ENCODE measurements at places on chromosomes 4 and X.
A peak's percentile ranks its signal among the peaks of the same experiment; 100 is the strongest.

- DNase-seq: no peak
Measured at GRCh38 chrX:13309631-13310030, 10.2 kb downstream of the ATXN3L start.

DNA sequence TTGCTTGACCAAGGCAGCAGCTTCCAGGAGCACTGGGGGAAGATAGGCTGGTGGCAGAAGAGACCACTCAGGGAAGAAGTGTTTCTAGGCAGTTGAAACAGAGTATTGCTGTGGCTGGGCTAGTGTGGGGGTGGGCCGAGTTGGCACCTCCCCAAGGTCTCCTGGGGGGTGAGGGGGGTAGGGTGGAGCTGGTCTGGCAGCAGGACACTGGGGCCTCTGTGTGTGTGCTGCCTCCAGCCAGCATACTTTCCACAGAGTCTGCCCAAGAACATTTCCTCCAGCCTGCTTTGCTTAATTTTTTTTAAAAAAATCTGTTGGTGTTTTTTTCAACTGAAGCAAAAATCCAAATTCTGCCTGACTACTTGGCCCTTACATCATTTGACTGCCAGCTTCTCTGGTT lies 4.0 kb downstream of the ITIH6 start:
- no peak for DNase-seq

- peak; percentile 99 for DNase-seq
Measured at GRCh38 chrX:1452516-1453394, at the start of gene ASMTL. Gene ASMTL, minus strand, starts transcription at chrX:1452909. Its CDS starts 69 bp downstream, at chrX:1452840.

GRCh38 chrX:72735561-72735960 lies 21.5 kb upstream of the PHKA1 start:
- no peak for DNase-seq

GRCh38 chrX:22737541-22737940 lies 262.2 kb upstream of the DDX53 start:
- DNase-seq: no peak

- no peak for DNase-seq
Measured at GRCh38 chrX:119158226-119158625, 30.6 kb upstream of the KIAA1210 start.

GRCh38 chrX:129522184-129523078 lies 859 bp downstream of the SMARCA1 start:
- peak; percentile 5 for DNase-seq

GRCh38 chr4:156962528-156962974 lies 9.0 kb downstream of the PDGFC start:
- no peak for DNase-seq

DNA sequence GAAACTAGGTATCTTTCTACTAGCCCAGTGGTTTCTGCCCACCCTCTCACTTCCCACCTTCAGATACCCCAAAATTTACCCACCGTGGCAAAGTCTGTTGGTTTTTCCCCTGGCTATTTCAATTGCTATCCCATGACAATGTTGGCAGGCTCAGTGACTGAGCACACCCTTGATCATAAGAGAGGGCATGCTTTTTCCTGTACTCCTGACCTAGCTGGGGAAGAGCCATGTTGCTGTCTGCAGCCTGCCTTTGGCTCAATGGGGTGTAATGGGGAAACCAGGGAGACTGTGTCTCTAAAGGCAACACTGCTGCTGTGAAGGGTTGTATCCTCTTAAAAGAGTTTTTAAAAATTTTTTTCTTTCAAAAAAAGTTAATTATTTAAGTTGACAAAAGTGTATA lies 90.4 kb upstream of the CITED1 start:
- no peak for DNase-seq

- no peak for DNase-seq
Measured at GRCh38 chrX:46573892-46574773, 568 bp downstream of the CHST7 start.

DNA sequence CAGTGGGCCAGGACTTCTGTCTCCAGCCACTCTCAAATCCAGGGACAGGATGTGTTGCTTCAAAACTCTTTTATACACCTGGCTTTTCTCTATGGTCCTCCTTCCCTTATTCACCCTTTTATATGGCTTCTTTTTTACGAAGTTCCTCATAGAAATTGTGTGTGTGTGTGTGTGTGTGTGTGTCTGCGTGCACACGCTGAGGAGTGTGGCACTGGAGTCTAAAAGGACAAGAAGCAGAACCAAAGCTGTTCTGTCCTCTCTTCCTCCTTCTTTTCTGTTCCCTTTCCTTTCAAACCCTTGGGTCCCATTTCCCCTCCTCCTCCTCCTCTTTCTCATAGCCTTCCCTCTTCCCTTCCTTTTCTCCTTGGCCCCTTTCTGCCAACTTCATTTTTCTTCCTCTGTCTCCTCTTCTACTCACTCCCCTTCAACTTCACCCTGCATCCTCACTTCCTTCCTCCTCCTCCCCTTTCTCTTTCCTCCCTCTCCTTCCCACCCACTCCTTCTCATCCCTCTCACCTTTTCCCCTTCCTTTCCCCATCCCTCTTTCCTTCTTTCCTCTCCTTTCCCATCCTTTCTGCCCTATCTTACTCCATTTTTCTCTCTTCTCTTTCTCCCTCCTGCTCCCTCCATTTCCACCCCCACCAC lies 360.5 kb downstream of the MID1IP1 start:
- peak; percentile 35 for DNase-seq

GRCh38 chr4:113957956-113958355 lies 21.5 kb downstream of the ARSJ start:
- no peak for DNase-seq

- DNase-seq: no peak
Measured at GRCh38 chrX:107658660-107659059, 30.4 kb downstream of the PRPS1 start.

DNA sequence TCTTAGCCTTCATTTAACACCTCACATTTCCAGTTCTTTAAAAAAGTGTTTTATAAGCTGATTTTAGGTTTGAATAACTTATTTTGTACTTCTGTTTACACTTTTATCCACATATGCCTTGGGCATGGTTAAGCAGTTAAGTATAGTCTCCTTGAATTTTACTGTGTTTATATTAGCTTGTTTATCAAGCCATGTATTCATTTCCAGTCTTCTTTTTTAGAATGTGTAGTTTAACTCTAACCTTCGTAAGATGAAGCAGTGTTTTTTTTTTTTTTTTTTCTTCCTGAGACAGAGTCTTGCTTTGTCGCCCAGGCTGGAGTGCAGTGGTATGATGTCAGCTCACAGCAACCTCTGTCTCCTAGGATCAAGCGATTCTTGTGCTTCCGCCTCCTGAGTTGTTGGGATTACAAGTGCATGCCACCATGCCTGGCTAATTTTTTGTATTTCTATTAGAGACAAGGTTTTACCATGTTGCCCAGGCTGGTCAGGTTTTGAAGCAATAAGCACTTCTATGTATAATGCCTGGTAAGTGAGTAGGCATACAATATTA lies 42.5 kb downstream of the BMP2K start:
- no peak for DNase-seq

DNA sequence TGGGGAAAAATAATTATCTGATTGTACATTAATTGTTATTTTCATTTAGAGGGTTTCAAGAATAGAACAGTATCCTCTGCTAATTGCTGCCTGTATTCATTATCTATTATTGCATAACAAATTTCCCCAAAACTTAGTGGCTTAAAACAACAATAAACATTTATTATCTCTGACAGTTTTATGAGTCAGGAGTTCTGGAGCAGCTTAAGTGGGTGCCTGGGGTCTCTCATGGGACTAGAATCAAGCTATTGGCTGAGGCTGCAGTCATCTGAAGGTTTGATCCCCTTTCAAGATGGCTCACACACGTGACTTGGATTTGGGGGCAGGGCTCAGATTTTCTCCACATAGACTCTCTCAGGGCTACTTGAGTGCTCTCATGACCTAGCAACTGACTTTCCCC lies 98.1 kb upstream of the JADE1 start:
- no peak for DNase-seq

DNA sequence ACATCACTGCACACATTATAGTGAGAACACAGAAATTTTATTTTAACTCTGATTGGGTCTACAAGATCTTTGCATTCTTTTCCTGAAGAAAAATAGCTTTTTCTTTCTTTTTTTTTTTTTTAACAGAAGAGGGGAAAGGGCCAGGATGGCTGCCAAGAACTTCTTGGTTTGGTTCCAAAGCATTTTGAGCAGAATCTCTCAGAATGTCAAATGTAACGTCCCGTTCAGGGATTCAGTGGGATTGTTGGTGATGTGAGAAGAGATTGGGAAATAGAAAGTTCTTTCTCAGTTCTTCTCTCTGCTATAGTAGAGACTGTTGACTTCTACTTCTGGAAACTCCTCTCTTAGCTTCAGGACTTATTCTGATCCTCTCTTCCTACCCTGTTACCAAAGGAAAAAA lies 70.9 kb upstream of the CBR4 start:
- peak; percentile 9 for DNase-seq

- DNase-seq: peak; percentile 6
Measured at GRCh38 chrX:74119016-74119910, 184.7 kb upstream of the ZCCHC13 start.

DNA sequence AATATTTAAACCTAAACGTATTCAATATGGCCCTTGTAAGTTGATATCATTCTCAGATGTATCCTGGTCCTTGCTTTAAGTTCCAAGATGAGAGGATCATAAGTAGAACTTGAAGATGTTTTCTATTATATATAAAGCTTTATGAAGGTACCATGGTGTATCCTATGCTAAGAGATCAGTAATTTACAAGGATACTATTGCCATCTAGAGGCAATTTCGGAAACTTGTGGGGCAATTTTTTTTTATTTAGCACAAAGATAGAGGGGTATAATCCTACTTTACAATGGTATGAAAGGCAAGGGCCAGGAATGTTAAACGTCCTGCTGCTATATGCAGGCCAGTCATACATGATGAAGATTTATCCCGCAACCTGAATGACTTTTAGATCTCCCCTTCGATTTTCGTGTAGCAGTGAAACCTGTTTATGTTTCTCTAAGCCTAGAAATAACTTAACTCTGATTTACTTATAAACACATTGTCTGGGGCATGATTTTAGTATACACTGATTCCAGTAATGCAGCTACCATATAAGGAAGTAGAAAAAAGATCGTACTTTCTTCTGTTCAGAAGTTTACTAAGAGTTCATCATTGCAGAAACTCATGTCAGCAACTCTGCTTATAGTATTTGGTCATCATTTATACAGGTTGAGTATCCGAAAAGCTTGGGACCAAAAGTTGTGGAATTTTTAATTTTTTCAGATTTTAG lies 2.6 kb downstream of the SLC25A31 start:
- DNase-seq: peak; percentile 59

- DNase-seq: no peak
Measured at GRCh38 chrX:93594780-93595179, 78.6 kb downstream of the NAP1L3 start.

Data from inflammatory macrophage treated with lipopolysaccharide for 4 hours (primary cell).